Stimulated activated CD8-positive, alpha-beta memory T cell treated with anti-CD3 and anti-CD28 coated beads, Interleukin-4, amount 100 ng/mL, for 1 hour (primary cell): ENCODE measurements at places on chromosomes 2 and 18.

DNA sequence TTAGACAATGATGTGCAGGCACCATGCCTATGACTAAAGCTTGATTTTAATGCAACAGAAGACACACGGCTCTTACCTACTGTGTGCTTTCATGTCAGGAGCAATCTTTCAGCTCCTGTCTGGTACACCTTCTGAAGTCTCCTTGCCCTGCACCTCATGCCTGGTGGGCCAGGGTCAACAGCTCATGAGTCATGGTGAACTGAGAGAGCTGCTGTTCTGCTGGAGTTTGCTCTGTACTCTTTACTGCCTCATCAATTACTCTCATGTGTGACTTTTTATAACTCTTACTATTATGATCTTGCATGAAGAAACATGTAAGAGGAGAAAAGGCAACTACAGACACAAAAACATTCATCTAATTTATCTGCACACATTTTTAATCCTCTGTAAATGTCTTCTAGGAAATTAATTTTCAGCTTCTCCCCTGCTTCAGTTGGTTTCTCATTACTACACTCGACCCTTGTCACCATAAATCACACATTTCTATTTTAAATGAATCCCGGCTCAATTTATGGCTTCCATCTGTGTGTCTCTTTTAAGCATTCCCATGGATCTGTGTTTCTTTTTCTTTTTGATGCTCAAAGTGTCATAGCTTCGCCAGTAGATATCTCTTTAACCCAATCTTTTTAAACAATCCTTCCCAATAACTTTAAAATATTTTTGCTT, 9.7 kb downstream of the SERPINB7 start:
- no peak for DNase-seq

DNA sequence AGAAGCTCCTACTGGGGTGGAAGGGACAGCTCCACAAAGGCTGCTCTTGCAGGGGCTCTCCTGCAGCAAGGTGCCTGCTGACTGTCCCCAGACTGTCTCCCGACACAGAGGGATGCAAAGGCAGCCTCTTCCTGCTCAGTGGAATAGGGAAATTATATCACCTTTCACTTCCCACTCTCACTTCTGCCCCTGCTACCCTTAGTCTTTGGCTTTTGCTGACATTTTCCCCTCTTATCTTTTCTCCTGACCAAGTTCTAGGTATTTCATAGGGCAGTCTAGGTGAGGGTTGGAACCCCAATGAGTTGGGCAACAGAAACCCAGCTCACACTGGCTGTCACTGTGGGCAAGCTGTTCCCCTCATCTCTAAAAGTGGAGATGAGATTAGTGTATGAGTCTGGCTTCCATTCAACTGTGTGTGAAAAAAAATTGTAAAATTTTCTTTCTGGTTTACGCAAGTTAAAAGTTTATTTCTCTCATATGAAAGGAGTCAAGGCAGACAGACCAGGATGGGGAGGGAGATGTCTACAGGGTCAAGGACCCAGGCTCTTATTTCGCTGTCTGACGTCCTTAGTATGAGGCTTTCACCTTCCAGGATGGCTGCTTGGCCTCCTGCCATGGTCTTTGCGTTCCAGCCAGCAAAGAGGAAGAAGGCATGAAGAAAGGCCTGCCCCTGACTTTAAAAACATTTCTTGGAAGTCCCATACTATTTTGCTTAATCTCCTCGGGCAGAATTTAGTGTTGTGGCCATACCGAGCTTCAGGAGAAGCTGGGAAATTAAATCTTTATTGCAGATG, 7.5 kb upstream of the MOCOS start:
- DNase-seq, result no peak

DNA sequence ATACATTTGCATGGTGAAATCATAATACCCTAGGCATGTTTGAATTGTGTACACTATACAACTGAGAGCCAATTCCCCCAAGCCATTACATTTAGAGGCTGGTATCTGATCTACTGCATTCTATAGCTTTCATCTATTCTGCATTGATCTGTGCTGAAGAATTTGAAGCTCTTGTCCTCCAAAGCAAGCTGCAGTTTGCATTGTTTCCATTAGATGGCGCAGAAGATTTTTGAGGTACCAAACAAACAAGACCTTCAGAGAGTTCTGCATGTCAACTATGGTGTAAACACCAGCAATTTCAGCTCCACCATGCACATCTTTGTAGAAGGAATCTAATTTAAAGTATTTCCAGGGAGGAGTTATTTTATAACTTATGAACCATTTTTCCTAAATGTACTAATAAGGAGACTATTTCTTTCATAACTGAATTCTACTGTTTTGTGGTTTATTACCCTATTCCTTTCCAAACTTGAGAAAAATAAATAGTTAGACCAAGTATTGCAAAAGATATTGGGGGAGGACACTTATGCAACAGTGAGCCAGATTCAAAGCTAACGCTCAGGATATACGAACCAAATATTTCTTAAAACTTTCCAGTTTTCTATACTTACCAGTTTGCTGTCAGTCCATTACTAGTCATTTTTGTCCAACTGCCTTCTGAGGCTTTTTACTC, 761.8 kb upstream of the ACVR2A start:
- DNase-seq, result no peak

- DNase-seq, result no peak
Measured at GRCh38 chr2:17232776-17233556, 285.3 kb downstream of the RAD51AP2 start.

GRCh38 chr2:167509586-167509985, 621.3 kb downstream of the XIRP2 start:
- no peak for DNase-seq

GRCh38 chr2:105439141-105439540, 40.3 kb upstream of the FHL2 start:
- no peak for DNase-seq
